Kidney glomerular epithelial cell (primary cell): ENCODE measurements at places on chromosomes 1 and 21.

GRCh38 chr21:25813917-25814316, 79.1 kb downstream of the GABPA start:
- no peak for DNase-seq

DNA sequence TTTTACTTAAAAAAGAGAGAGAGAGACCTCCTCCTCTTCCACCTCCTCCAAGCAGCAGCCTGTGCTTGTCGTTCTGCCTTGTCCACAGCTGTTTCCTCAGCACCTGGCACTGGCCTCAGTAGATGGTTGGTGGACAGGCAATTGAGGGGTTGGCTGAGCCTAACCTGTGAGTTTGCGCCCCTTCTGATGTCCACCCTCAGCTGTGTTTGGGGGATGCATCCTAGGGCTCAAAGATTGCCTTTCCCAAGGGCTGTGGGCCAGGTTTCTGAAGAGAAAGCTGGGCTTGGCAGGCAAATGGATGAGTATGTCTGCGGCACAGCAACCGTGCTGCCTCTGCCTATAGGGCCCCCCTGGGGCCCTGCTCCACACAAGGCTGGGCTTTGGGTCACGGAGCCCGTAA, 35.1 kb upstream of the KDM4A start:
- DNase-seq: no peak

DNA sequence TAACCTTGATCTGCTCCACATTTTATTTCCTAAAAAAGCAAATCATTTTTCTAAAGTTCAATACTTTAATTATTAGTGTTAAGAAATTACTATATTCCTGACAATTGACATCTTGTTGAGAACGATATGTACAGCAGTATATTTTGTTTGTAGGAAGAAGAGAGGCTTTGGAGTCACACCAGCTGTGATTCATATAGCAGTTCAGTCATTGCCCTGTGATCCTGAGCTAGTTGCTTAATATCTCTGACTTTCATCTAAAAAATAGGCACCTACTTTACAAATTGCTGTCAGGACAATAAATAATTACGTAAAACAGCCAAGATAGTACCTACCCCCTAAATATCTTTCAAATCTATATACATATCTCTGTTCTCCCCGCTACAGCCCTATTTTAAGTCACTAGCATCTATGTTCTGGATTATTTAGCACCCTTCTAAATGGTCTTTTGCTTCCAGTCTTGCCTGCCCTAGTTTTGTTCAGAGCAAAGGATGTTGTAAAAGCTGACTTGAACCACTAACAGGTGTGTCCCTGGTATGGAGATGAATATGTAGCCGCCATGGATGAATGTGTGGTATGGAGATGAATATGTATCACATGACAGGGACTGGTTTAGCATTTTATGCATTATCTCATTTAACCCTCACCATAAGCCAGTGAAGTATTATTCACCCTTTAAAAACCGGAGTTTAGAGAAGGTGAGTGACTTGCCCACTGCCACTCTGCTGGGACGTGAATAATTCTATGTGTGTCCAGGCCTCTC, 42.2 kb downstream of the RNF220 start:
- no peak for DNase-seq

DNA sequence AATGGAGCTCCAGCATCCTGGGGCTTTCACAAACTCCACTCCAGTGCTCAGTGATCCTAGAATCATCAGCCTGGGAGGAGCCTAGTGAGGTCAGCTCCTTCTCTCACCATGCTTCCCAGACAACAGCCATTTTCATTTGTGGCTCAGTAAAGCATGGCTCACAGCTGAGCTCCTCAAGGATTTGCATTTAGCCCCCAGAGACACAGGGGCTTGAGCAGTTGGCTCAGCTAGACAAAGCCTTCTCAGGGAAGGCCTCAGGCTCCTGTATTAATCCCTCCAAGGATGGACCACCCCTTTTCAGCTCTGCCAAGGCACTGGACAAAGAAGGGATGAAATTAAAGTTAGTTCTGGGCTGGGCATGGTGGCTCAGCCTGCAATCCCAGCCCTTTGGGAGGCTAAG, 39.5 kb downstream of the ERI3 start:
- DNase-seq: no peak

- no peak for DNase-seq
These were observed 32.4 kb downstream of the SLC19A1 start for GRCh38 chr21:45509566-45510465.

- no peak for DNase-seq
These were observed 41.1 kb downstream of the NGF start for GRCh38 chr1:115296981-115297380.

GRCh38 chr21:45016406-45017038, 57.9 kb upstream of the ADARB1 start:
- no peak for DNase-seq

- DNase-seq: no peak
These were observed 360.6 kb upstream of the USP24 start for GRCh38 chr1:55575571-55576279.

DNA sequence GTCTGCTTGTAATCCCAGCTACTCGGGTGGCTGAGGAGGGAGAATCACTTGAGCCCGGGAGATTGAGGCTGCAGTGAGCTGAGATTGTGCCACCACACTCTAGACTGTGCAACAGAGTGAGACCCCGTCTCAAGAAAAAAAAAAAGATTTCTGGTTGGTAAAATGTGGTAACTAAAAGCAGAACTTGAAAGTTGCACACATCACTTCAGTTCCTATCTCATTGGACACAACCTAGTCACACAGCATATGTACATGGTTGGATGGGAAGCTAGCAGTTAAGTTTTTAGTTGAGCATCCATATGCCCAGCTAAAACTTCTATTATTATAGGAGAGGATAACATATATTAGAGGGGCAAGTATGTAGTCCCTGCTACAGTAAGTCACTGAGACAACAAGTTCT, 22.1 kb downstream of the BCAS2 start:
- DNase-seq: no peak

DNA sequence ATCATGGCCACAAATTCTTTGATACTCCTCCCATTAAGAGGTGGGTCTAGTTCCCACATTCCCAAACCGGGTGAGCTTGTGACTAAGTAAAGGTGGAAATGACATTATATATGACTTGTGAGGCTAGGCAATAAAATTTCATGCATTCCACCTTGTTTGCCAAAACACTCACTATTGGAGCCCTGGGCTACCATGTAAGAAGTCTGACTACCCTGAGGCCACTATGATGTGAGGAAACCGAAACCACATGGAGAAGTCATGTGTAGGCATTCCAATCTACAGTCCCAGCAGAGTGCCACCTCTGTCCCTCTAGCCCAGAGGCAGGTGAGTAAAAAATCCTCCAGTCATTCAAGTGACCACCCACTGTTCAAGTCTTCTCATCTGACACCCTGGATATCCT, 17.9 kb upstream of the SMG7 start:
- DNase-seq: no peak

DNA sequence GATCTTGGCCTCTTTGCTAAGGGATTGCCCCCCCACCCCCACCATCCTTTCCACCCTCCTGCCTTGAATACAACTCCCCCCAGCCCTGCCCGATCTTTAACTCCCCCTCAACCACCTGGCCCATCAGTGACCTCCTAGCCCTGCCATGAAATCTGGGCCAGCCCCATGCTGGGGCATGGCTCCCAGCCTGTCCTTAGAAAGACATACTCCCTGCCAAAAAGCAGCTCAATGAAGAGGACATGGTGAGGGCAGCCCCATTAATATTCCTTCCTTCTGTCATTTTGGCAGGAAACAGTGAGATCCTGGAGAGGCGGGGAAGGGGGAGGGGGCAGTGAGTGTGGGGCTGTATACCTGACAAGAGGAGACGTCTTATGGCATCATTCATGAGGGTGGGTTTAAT, 66.8 kb upstream of the DISP3 start:
- no peak for DNase-seq

DNA sequence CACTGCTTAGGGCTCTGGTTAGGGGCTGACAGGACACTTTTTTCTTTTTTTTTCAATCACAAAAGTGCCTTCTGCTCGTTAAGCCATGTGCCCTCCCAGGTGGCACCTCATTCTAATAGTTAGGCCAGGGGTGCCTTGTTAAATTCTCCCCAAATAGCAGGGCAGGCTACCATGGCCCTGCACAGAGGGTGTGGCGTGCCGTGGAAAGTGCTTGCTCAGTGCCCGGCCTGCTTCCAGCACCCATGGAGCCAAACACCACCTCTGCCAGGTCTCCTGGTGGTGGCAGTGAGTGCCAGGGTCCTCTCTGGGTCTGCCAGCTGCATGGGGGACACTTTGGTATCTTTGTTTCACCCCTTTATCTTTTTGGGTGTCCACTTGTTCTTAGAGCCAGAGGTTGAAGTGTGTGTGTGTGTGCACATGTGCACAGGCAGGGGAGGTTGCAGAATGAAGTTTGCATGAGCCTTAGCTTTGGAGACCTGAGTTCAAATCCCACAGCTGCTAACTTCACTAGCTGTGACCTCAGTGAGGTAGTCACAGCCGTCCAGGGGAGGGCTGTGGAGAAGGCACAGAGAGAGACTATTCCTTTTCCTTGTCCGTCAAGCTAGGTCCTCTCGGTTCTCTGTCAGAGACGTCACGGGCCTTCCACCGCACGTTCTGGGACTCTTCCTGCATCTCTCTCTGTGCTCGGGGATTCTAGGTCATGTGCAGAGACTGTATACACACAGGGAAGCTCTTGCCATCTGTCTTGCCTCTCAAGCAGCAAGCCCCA, 39.9 kb upstream of the CSF3R start:
- no peak for DNase-seq

DNA sequence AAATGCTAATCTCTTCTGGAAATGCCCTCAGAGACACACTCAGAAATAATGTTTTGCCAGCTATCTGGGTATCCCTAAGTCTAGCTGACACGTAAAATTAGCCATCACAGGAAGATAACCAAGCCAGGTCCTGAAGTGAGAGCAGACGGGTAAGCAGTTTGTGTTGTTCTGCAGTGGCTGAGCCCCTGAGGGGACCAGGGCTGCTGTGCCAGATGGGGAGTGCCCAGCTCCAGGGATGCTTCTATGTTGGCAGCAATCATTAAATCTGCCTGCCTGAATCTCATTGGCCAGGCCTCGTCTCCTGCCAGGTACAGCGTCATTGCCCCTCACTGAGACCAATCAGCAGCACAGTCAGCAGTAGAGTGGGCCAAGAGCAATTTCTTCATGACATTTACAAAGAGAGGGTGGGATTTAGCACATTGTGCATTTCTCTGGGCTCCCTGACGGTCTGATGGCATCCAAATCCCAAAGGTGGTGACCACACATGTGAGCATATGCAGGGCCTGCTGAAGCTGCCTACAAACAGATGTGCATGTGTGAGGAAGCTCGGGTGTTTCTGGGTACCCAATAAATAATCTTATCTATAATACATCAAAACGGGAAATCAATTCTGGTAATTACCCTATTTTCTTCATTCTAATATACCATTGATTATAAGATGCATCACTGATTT, 58.7 kb upstream of the LRRN2 start:
- no peak for DNase-seq

GRCh38 chr1:212293579-212293978, 8.4 kb downstream of the PPP2R5A start:
- DNase-seq: peak; percentile 33

GRCh38 chr1:5991381-5992025, 722 bp downstream of the NPHP4 start:
- DNase-seq: no peak

GRCh38 chr1:67760030-67760821, 73.0 kb downstream of the GNG12 start:
- DNase-seq: peak; percentile 83

- no peak for DNase-seq
These were observed 29.4 kb upstream of the TRIM17 start for GRCh38 chr1:228445843-228446650.

DNA sequence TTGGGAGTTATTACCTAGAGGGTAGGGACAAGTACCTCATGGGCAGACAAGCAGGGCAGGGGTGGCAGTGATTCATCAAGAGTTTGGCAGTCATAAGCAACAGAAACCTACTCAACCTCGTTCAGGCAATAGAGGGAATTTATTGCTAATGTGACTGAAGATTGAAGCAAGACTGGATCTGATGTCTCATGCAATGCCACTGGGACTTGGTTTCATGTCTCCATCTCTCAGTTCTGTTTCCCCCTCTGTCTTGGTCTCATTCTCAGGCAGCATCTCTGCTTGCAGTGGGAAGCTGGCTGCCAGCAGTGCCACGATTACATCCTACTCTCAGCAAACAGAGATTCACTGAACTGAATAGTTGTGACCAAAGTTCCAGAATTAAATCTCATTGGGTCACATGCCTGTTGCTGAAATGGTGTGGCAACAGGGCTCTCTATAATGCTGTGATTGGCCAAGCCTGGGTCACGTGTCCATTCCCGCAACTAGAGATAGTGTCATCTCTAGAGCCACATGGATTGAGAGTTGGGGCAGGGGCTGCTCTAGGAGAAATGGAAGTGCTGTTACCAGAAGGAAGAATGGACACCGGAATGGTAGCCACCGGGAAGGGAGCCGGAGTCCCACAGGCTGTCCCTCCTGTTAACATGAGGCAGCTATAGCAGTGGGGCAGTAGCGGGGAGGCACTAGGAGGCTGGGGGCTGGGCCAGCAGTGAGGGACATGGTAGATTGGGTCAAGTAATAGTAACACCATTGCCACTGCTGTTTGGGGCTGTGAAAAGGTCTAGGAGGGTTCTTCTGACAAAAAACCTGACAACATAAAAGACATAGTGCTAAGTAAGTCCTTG, 3.9 kb upstream of the CDC42 start:
- DNase-seq: no peak

- DNase-seq: no peak
These were observed 10.8 kb downstream of the FOXD2 start for GRCh38 chr1:47448462-47449222.
